Stimulated activated CD8-positive, alpha-beta memory T cell treated with anti-CD3 and anti-CD28 coated beads, Interleukin-15, amount 100 ng/mL, for 1 hour (primary cell): ENCODE measurements at places on chromosomes 6 and 20.

- DNase-seq: no peak
Observed at GRCh38 chr20:13839421-13840092, 54.7 kb downstream of the NDUFAF5 start.

DNA sequence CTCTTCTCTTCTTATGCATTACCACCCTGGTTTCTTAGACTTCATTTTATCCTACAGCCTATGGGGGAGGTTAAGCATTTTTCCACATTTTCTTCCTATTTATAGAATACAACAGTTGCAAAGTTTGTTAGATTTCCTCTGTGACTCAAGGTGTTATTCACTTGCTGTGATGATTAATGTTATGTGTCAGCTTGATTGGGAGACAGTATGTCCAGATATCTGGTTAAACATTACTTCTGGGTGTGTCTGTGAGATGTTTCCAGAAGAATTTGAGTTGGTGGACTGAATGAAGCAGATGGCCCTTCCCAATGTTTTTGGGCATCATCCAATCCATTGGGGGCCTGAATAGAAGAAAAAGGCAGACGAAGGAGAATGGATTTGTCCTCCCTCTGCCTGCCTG is 131.3 kb downstream of the C6orf118 start:
- DNase-seq: no peak

DNA sequence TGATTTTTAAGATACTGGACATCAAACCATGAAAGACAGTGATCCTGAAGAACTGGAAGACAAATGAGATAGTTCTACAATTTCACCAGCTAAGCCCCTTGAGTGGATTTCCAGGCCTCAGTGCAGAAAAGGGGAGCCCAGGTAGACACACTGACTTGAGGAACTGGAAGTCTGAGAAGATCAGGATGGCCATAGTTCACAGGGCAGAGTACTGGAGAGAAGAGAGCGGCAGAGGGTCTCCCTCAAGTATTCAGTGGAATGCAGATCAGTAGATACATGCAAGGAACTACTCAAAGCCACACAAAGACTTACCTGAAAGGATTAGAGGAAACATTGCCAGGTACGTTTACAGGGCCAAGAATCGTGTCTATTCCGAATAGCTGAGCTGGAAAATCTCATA is 224.3 kb downstream of the LRFN2 start:
- DNase-seq: no peak

DNA sequence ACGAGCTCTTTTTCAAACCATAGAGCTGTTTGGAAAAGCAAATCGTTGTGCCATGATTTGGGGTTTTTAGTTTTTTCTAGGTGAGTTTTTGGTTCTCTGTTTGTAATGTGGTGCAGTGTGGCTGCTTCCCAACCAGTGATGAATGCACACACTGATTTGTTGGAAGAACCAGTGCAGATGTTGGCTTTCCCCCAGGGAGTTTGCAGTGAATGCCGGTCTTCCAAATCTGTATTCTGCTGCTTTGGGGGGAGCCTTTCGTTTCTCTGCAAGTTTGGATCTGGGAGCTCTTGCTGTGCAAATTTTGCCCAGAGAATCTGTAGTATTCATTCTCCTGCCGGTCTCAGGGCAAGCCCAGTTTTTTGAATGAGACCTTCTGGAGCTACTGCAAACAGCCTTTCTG is 14.5 kb downstream of the HECA start:
- DNase-seq: no peak

DNA sequence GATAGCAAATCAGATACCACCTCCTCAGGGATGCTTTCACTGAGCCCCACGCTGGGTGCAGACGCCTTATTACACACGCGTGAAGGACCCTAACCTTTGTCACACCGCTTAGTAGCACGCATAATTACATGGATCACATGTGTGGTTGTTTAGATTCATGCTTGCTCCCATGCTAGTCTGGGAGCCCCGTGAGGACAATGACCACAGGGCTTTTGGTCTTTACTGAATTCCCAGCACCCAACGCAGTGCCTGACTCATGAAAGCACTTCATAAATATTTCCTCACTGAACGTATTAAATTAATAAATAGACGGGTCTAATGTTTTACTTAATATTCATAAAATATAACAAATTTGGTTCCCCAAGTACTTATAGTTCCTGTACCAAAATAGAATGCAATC is 132.5 kb downstream of the ALDH8A1 start:
- DNase-seq: no peak

GRCh38 chr6:110609101-110609500 is 132.7 kb upstream of the SLC22A16 start:
- no peak for DNase-seq

GRCh38 chr6:97462031-97462430 is 179.0 kb upstream of the MMS22L start:
- no peak for DNase-seq

- no peak for DNase-seq
Observed at GRCh38 chr6:79536585-79536953, 661 bp downstream of the LCA5 start.

DNA sequence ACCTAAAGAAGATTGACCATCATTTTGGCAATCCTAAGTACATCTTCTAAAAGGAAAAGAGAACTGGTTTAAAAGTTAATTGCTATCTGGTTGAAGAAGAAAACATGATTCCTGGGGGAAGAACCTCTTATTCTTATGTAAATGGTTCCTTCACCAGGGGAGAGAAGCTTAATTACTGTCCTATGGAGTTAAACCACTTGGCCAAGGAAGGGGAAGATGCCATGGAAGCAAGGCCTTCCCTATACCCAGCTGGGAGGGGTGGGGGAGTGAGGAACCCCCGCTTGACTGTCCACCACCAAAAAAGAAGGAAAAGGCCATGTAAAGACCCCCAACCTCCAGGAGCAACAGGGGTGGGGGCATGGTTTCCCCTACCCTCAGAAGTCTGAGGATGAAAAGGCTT is 962.1 kb downstream of the GRIK2 start:
- no peak for DNase-seq

- no peak for DNase-seq
Observed at GRCh38 chr20:45487231-45487635, 17.7 kb downstream of the WFDC2 start.

DNA sequence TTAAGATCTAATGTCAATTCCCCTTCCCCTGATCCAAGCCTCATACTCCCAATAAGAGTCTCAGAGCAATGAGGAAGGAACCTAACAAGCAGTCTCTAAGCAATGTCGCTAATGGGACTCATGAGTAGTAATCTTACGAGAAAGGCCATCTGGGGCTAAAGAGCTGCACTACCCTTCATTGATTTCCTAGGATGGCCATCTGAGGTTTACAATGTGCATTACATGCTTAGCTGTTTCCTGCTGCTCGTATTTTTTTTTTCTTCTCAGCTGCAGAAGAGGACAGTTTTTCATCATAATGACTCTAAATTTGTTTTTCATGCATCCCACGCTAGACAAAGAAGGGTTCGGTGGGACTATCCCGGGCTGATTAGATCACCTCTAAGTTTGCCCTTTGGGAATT is 119.3 kb downstream of the LPA start:
- no peak for DNase-seq

- DNase-seq: no peak
Observed at GRCh38 chr6:73032586-73032985, 192.7 kb downstream of the KHDC1L start.

- no peak for DNase-seq
Observed at GRCh38 chr20:36342331-36343120, 36.4 kb downstream of the DLGAP4 start.

GRCh38 chr6:2140438-2141128 is 104.8 kb downstream of the GMDS start:
- no peak for DNase-seq

GRCh38 chr6:18457065-18457737 is 70.1 kb downstream of the RNF144B start:
- DNase-seq: no peak

DNA sequence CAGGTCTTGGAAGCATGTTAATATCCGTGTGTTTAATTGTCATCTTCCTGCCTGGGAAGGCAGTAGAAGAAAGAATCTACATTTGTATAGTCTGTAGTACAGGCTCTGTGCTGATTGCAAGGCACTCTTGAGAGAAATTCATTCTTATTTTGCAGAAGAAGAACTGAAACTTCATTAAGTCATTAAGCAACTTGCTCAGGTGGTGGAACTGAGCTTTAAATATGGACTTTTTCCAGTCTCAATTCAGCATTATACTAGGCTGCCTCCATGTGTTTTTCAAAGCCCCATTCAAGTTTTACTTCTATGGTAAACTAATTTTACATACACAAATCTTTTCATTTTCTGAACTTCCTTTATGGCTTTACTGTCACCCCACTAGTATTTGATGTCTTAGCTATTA is 18.7 kb downstream of the ZNF451 start:
- no peak for DNase-seq

DNA sequence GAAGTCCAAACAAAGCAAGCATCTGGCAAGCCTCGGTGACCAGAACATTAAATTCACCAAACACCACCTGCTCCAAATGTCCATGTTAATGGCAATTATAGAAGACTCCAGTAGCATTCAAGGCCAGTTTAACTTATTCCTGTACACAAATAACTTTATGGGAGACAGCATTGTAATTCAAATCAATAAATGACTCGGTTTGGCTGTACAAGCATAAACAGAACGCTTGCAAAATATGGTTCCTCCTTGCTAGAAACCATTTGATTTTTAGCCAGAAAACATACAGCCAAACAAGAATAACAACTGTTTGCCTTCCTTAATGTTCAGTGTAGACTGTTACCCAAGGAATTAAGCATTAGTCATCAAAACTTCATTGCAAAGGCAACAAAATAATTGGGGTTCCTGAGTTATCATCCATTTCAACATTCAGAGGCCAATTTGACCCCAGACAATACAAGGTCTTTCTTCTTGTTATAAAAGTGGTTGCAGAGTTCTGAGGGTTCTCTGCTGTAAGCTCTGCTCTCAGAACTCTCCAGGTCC is 125.1 kb downstream of the BFSP1 start:
- DNase-seq: no peak

DNA sequence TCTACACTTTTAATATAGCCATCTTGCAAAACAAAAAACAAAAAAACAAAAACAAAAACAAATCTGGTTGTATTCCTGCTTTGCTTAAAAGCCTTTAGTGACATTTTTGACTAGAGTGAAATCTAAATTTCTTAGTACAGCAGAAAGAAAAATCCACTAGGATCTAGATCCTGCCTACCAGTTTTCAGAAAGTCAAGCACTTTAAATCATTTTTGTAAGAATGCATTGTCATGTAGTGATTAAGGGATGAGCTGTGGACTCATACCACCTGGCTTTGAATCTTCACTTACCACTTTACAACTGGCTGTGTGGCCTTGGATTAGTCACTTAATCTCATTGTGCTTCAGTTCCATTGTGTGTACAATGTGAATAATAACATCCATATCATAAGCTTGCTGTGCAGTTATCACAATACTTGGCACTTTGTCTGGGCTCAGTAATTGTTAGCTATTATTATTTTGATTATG is 4.0 kb downstream of the MKKS start:
- no peak for DNase-seq

DNA sequence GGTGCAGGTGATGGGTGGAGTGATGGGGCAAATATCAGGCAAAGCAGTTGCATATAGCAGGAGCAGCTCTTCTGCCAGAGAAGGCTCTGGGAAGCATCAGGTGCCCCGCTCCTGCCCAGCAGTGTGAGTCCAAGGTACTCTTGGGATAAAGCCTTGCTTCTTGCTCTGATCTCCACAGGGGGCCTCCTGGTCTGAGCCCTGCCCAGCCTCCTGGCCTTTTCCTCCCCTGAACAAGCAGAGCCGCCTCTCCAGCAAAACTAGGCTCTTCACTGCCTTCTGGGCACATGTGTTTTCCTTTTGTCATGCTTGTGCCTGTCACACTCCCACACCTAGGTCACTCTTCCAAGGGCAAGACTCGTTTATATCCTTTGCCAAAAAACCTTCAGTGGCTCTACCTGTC is 34.3 kb downstream of the SIRPA start:
- no peak for DNase-seq

GRCh38 chr6:16851044-16851540 is 89.8 kb upstream of the ATXN1 start:
- DNase-seq: no peak

- no peak for DNase-seq
Observed at GRCh38 chr20:23928788-23929187, 49.2 kb upstream of the CST5 start.

- DNase-seq: no peak
Observed at GRCh38 chr6:37640786-37641395, 56.8 kb downstream of the MDGA1 start.

- no peak for DNase-seq
Observed at GRCh38 chr6:42140756-42141602, 1.4 kb downstream of the C6orf132 start.

GRCh38 chr6:24566020-24566767 is 71.4 kb downstream of the ALDH5A1 start:
- no peak for DNase-seq

DNA sequence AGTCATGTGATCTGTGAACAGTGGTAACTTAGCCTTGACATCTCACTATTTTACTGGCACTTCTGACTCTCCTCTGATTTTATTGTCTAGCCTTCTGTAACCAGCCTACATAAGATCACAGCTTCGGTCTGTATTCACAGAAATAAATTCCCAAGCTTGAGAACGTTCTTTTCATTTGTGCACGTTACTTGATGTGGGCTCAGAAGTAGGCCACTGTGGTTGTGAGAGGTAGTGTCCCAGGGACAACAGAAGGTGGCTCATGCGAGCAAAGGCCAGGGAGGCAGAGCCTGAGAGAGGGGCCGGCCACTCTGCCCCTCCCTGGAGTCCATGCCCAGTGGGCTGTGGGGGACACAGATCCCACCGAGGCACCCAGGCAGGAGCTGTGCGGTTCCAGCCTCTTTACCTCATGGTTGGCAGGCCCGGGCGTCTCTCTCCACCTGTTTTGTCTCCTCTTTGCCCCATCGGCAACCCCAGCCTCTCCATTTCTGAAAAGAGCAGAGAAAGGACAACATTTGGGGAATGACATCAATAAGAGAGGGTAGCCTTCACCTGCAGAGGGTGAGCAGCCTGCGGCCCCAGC is 207.5 kb upstream of the CST7 start:
- DNase-seq: no peak

GRCh38 chr6:159739341-159739740 is 12.0 kb downstream of the WTAP start:
- no peak for DNase-seq

DNA sequence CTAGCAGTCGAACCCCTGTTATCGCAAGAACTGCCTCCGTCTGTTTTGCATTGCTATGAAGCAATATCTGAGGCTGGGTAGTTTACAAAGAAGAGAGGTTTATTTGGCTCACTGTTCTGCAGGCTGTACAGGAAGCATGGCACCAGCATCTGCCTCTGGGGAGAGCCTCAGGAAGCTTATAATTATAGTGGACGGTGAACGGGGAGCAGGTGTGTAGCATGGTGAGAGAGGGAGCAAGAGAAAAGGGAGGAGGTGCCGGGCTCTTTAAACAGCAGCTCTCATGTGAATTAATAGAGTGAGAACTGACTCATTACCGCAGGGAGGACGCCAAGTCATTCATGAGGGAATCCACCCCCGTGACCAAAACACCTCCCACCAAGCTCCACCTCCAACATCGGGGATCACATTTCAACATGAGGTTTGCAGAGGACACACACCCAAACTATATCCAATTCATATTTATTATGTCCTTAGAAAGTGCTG is 172.6 kb upstream of the KCNG1 start:
- no peak for DNase-seq

- no peak for DNase-seq
Observed at GRCh38 chr6:25295651-25296050, 16.5 kb downstream of the CARMIL1 start.
